ENCODE measurements at places on chromosomes 2 and 18. TPM values are rescaled to one million over a fixed set of nuclear protein-coding genes. Genes with fewer than 3 reads are reported as not detected.
A peak's percentile ranks its signal among the peaks of the same experiment; 100 is the strongest.

GRCh38 chr2:131588152-131588873 is 60.6 kb downstream of the CCDC74A start:
- no peaks in the 10 kb centered on the region for H3K4me1 ChIP-seq
- peaks cover 7% of the 10 kb centered on the region for H3K27me3 ChIP-seq
- no peak for DNase-seq
- no peak overlapping the region for H3K27ac ChIP-seq
- H3K36me3 ChIP-seq, result no peaks in the 10 kb centered on the region

GRCh38 chr2:226934546-226935201 is 98.8 kb downstream of the RHBDD1 start:
- no peak overlapping the region for H3K4me3 ChIP-seq
- peaks cover 13% of the 10 kb centered on the region for H3K36me3 ChIP-seq
- H3K27ac ChIP-seq, result no peak overlapping the region
- DNase-seq, result no peak
- H3K27me3 ChIP-seq, result no peaks in the 10 kb centered on the region
- peaks cover 15% of the 10 kb centered on the region for H3K4me1 ChIP-seq

- no peaks in the 10 kb centered on the region for H3K36me3 ChIP-seq
- H3K27me3 ChIP-seq, result peaks cover 12% of the 10 kb centered on the region
- peaks cover 21% of the 10 kb centered on the region for H3K4me1 ChIP-seq
- DNase-seq, result peak; percentile 25
- H3K4me3 ChIP-seq, result no peak overlapping the region
- no peak overlapping the region for H3K27ac ChIP-seq
These were observed 143.6 kb downstream of the RNF144A start for GRCh38 chr2:7060631-7061449.

DNA sequence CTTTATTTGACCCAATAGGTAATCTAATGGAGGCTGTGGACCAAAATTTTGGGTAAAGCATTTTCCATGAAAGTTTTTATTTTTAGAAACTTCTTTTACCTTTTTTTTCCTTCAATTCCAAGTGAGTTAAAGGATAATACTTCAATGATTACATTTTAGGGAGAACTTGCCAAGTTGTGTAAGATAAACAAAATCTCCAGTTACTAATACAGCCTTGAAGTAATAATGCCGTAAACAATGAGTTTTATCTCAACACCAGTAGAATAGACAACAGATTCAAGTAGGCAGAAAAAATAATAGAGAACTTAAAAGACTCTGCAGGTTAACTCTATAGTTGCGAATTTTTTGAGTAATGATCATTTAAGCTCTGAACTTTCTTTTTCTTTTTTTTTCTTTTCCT is 807.4 kb downstream of the CNTNAP5 start:
- DNase-seq, result no peak
- H3K36me3 ChIP-seq, result no peaks in the 10 kb centered on the region
- no peaks in the 10 kb centered on the region for H3K4me1 ChIP-seq
- H3K27ac ChIP-seq, result no peak overlapping the region
- H3K4me3 ChIP-seq, result no peak overlapping the region

DNA sequence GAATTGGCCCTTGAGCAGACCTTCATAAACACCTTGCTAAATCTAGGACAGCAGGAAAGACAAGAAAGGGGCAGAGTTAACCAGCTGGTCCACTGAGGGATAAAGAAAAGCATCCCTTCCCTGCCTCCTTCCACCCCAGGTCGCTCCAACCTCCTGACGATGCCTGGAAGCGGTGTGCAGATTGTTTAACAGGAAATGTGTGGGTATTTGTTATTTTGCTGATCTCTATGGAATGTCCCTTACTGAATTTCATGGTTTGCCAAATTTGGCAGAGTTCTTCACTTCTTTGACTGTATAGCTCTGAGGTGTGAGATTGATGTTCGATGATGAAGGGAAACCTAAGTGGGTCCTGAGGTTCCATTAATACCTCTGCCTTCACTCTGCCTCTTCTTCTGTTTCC is 72.9 kb downstream of the MAP3K20 start:
- peaks cover 44% of the 10 kb centered on the region for H3K4me1 ChIP-seq
- H3K27me3 ChIP-seq, result no peaks in the 10 kb centered on the region
- H3K36me3 ChIP-seq, result peaks cover 4% of the 10 kb centered on the region
- no peak for DNase-seq

HOXD12 gene
- not detected for total RNA-seq

GRCh38 chr2:111930875-111931274 is 32.5 kb downstream of the MERTK start:
- no peak for DNase-seq
- no peak overlapping the region for H3K27ac ChIP-seq
- peaks cover 45% of the 10 kb centered on the region for H3K27me3 ChIP-seq
- peaks cover 6% of the 10 kb centered on the region for H3K4me1 ChIP-seq
- H3K36me3 ChIP-seq, result no peaks in the 10 kb centered on the region

GNAL gene
- total RNA-seq, result 1.3 TPM

DNA sequence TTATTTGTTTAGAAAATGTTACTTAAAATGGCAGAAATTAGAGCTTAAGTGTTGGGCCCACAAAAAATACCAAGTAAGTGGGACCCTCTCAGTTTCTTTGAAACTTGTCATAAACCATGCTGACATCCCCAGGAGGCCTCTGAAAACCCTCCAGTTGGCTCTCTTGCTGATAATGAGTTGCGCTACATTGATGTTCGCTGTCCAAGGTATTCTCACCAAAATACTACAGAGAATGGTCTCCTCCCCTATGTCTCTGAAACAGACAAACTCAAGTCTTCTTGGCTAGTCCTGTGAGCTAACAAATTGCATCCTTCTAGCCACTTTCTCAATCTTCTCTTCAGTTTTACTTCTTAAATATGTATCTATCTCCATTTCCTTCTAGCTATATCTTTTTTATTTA is 669.4 kb downstream of the IRS1 start:
- H3K36me3 ChIP-seq, result no peaks in the 10 kb centered on the region
- no peak overlapping the region for H3K27ac ChIP-seq
- no peaks in the 10 kb centered on the region for H3K27me3 ChIP-seq
- H3K4me3 ChIP-seq, result no peak overlapping the region
- peaks cover 8% of the 10 kb centered on the region for H3K4me1 ChIP-seq

CRYGC gene
- not detected for total RNA-seq

DNA sequence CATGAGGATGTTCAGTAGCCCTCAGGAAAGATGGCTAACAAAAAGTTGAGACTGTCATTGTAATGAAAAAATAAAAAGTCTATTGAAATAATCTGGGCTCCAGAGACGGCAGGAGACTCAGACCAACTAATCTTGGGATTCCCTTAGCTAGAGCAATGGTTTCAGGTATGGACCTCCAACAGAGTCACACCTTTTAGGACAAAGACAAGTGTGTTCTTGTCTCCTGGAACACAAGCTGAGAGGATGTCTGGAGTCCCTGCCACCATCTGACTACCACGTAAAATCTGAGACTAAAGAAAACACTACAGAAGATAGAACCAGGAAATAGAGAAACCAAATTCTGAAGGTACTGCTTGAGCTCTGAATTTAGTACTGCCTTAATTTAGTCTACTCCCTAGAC is 103.3 kb upstream of the RBBP8 start:
- peaks cover 27% of the 10 kb centered on the region for H3K27me3 ChIP-seq
- no peak overlapping the region for H3K27ac ChIP-seq
- H3K4me3 ChIP-seq, result no peak overlapping the region
- DNase-seq, result no peak
- no peaks in the 10 kb centered on the region for H3K36me3 ChIP-seq
- no peaks in the 10 kb centered on the region for H3K4me1 ChIP-seq

GRCh38 chr2:216119986-216120385 is 10.8 kb downstream of the XRCC5 start:
- peak overlapping the region; percentile 38 for H3K27ac ChIP-seq
- no peak overlapping the region for H3K4me3 ChIP-seq
- H3K36me3 ChIP-seq, result peaks cover 76% of the 10 kb centered on the region
- H3K4me1 ChIP-seq, result peaks cover 34% of the 10 kb centered on the region
- DNase-seq, result no peak

DNA sequence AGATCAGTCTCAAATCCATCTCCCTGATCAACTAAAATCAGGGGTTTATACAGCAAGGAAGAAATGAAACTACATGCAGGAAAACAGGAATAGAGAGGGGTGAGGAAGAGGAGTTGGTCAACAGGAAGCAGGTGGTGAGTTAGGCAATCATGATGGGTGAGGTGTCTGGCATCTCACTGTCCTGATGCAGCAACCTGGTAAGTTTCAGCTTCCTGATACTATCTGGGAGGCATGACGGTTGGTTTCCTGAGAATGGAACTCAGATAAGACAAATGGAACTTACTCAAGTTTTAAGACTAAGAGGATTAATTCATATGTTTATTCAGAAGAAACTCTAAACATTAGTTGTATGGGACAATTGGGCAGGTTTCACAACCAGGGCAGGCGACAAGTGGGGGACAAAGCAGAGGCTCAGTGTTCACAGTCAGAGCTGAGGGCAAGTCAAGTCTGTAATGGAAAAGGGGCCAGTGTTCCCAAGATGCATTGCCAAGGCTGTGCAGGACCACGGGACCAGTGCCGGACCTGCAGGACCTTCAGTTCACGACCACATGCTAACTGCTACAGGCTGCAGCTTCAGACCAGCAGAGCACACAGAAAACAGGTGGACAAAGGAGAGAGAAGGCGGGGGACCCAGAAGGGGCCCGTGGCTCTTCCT is 17.7 kb upstream of the GALM start:
- peaks cover 2% of the 10 kb centered on the region for H3K36me3 ChIP-seq
- peaks cover 17% of the 10 kb centered on the region for H3K27me3 ChIP-seq
- H3K27ac ChIP-seq, result no peak overlapping the region

DNA sequence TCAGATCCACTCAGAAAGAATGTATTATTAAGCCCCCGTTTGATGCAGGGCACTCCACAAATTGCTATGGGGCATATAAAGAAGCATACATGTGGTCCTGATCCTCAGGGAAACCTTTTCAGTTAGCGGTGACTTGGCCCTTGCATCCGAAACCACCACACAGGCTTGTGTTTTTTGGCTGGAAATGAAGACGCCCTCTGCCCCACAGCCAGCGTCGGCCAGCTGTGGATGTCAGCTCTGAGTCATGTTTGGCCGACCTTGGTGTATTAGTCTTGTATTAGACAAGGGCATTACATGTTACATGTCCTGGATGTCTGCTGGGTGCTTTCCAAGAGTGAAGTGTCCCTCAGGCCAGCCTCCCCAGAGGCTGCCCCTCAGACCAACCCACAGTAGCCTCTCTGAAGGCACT is 107.6 kb upstream of the MAP3K20 start:
- DNase-seq, result peak; percentile 87
- H3K36me3 ChIP-seq, result no peaks in the 10 kb centered on the region
- H3K27ac ChIP-seq, result peak overlapping the region; percentile 86
- peaks cover 67% of the 10 kb centered on the region for H3K4me1 ChIP-seq
- no peaks in the 10 kb centered on the region for H3K27me3 ChIP-seq

- no peak for DNase-seq
- H3K27me3 ChIP-seq, result no peaks in the 10 kb centered on the region
- H3K4me1 ChIP-seq, result peaks cover 5% of the 10 kb centered on the region
- H3K36me3 ChIP-seq, result no peaks in the 10 kb centered on the region
These were observed 371.1 kb downstream of the NCKAP5 start for GRCh38 chr2:133197156-133197555.

DPP10 gene
- total RNA-seq, result not detected

GRCh38 chr2:149739171-149739882 is 151.8 kb upstream of the MMADHC start:
- DNase-seq, result no peak
- peaks cover 75% of the 10 kb centered on the region for H3K4me1 ChIP-seq
- peaks cover 6% of the 10 kb centered on the region for H3K36me3 ChIP-seq
- H3K4me3 ChIP-seq, result no peak overlapping the region
- no peaks in the 10 kb centered on the region for H3K27me3 ChIP-seq

DNA sequence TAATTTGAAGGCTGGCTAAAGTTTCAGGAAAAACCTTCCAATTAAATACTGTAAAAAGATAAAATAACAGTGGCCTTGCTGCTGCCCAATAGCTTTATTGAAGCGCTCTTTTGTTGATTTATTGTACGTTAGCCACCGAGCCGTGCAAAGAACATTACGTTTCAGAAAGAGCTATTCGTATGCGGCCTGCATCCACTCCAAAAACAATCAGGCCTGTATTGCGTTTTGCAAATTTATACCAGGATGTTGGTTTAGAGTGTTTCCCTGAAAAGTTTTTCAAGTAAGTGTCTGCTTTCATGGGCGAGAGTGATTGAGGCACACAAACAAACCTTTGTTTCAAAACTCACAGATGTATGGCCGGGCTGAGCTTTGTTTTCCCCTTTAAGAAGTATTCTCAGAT is 257.2 kb upstream of the SALL3 start:
- H3K4me3 ChIP-seq, result no peak overlapping the region
- H3K36me3 ChIP-seq, result no peaks in the 10 kb centered on the region
- no peak overlapping the region for H3K27ac ChIP-seq
- no peak for DNase-seq

- DNase-seq, result no peak
- H3K4me3 ChIP-seq, result no peak overlapping the region
- peaks cover 20% of the 10 kb centered on the region for H3K4me1 ChIP-seq
- H3K27ac ChIP-seq, result no peak overlapping the region
- H3K27me3 ChIP-seq, result peaks cover 2% of the 10 kb centered on the region
- no peaks in the 10 kb centered on the region for H3K36me3 ChIP-seq
These were observed 81.0 kb downstream of the TAF4B start for GRCh38 chr18:26307161-26307773.

RNF152 gene
- total RNA-seq, result 76.4 TPM

DNA sequence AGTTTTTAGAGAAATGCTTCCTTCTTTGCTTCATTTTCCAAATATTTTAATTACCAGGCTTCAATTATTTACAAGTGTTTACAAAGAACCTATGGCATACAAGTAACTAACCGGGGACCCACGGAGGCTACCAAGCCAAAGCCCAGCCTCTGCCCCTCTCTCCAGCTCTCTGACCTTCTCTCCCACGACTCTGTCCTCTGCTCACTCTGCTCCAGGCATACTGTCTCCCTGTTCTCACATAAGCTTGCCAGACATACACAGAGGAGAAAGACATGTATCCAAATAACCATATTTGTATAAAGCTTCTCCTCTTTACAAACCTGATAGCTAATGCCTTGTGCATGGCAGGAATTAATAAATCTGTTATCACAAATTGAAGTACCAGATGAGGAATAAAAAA is 141.3 kb downstream of the ZNF521 start:
- peaks cover 4% of the 10 kb centered on the region for H3K36me3 ChIP-seq
- H3K4me3 ChIP-seq, result no peak overlapping the region
- DNase-seq, result no peak

Measured in osteocyte (in vitro differentiated cells).